ENCODE measurements at places on chromosomes 4 and X. TPM values are rescaled to one million over a fixed set of nuclear protein-coding genes. Genes with fewer than 3 reads are reported as not detected.
A peak's percentile ranks its signal among the peaks of the same experiment; 100 is the strongest.

Gene SLC10A7
- total RNA-seq: 4.8 TPM

DNA sequence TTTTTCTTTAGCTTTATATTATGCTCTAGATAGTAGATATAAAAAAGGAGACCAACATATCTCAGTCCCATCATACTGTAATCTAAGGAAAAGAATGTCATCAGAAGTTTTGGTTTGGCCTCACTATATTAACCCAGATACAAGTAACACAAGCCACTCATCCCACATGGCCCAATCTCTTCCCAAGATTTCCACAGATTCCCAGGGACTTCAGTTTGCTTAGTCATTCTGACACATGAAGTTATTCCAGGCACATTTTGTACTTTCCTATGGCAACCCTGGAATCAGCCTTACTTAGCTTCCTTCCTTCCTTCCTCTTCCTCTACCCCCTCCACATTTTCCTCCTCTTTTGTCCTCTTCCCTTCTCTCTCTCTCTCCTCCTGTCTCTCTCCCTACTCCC is 21.7 kb upstream of the DCLK2 start:
- no peak for DNase-seq

- DNase-seq: no peak
These were observed 28.7 kb upstream of the BMP2K start for GRCh38 chr4:78747475-78747922.

GRCh38 chrX:48153769-48154168 is 23.3 kb downstream of the SPACA5B start:
- DNase-seq: no peak

DNA sequence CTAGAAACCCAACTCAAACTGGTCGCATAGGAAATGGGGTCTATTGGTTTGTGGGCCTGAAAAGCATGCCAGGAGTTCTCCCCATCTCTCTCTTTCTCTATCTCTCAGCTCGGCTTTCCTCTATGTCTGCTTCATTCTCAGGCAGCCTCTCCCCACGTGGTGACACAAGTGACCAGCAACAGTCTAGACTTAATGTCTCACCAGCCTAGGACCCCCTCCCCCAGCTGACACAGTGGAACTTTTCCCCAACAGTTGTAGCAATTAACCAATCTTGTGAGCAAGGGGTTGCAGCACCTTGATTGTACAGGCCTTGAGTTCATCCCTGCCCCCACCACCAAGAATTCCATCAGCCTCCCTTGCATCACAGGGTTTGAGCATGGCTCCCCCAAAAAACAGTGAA is 159.8 kb upstream of the KIT start:
- DNase-seq: no peak

GRCh38 chr4:26105815-26106699 is 192.0 kb downstream of the SMIM20 start:
- no peak for DNase-seq

GRCh38 chr4:57044996-57045395 is 65.2 kb downstream of the IGFBP7 start:
- no peak for DNase-seq

DNA sequence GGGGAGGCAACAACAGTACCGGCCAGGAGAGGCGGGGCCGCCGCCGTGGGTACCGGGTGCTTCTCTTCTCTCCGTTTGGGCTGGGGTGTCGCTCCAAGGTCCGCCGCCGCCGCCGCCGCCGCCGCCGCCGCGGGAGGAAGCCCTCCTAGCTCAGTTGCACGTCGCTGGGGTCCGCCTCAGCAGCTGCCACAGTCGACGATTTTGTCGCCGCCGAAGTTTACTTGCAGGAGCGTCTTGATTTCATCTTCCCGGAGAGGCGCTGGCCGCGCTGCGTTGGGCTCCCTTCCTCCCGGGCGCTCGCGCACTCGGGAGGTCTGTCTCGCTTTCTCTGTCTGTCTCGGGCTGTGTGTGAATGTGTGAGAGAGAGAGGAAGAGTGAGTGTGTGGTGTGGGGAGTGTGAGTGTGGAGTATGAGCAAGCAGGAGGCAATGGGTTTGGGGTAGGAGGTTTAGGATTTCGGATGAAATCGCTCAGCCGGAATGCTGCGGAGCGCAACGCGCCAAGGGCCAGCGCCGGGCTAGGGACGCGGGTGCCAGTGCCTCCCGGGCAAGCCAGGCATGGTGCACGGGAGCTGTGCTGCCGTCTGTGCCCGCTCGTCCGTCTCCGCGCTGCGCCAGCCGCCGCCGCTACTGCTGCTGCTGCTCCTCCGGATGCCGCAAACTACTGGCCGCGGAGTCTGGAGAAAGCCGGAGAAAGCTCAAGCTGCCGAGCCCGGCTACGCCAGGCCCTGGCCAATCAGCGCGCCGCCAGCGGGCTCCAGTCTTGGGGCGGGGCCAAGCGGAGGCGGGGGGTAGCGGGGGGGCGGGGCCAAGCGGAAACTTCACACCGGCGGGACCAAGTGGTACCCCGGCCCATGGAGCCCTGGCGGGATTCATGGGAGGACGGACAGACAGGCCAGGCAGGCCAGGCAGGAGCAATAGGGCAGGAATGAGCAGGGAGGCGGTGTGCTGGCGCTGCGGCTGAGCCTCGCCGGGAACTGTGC is at the start of gene PCDH19:
Gene PCDH19, minus strand, starts transcription at position 664 of the 981 bp plus-strand sequence. CDS start 1,676 bp downstream, outside the sequence.
- DNase-seq: peak; percentile 65

DNA sequence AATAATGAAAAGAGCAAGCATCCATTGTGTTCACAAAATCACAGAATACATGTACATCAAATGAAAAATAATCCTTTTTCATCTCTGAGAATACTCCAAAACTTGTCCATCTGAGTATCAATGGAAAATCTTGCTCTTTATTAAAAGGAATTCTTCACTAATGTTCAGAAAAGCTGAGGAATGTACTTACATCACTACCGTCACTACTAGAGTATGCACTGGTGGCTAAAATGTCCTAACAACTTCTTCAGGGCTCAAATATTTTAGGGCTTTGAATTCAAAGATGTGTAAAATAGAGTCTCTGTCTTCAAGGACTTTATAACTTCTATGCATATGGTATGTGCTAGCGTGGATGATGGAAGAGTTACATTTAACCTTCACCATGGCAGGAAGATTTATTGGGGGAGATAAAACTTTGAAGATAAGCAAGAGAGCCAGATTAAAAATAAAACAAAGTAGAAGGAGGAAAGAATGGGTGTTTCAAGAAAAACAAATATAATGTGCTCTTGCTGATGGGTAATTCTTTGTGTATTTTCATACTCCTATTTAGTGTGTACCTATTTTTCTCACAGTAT is 55.1 kb downstream of the DMD start:
- no peak for DNase-seq

DNA sequence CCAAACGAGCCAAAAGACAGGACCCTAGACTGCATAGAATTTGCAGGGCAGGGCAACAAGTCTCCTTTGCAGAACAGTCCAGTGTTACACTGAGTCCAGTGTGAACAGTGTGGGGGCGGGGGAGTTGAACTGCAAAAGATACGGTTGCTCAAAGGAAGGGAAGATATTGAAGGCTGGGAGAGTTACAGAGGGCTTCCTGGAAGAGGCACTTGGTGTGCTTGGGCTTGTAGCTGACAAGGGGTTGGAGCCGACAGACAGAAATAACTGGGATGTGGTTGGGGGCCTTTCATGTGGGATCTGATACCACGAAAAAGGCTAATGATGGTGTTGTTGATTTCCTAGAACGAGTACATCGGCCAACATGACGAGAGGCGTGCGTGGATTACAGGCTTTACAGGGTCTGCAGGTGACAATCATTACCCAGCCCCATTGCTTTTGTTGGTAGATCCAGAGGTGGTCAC is 6.1 kb downstream of the XPNPEP2 start:
- peak; percentile 25 for DNase-seq

GRCh38 chr4:124499261-124499660 is 213.3 kb downstream of the ANKRD50 start:
- DNase-seq: no peak

- DNase-seq: no peak
These were observed 43.9 kb downstream of the LUZP4 start for GRCh38 chrX:115333446-115333845.

Gene MAGEB6
- not detected for total RNA-seq

Gene FRG2
- total RNA-seq: not detected

GRCh38 chrX:29065477-29065876 is 478.2 kb downstream of the IL1RAPL1 start:
- DNase-seq: no peak

GRCh38 chrX:37824491-37825214 is 22.7 kb downstream of the DYNLT3 start:
- no peak for DNase-seq

Gene FAM156B
- total RNA-seq: 11.4 TPM

GRCh38 chr4:70838666-70839588 is 763 bp downstream of the GRSF1 start:
- peak; percentile 83 for DNase-seq

DNA sequence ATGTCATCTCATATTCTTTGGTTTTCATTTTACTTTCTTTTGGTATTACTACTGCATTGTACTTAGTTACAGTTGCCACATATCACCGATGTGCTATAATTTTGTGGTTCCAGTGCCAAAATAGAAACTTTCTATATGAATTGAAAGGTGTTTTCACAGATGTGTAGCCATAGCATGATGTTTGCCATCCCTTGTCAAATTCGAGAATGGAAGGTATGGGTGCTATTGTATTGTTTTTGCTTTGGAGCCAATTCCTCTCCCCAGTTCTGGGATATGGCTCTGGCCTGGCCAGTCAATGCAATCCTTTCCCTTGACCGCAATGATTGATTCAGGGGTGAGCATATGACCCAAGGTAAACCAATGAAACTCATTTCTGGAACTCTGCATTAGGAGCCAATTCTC is 86.2 kb upstream of the RPS6KA3 start:
- DNase-seq: no peak

Gene CLGN
- total RNA-seq: 14.0 TPM

Gene CXCL8
- not detected for total RNA-seq

DNA sequence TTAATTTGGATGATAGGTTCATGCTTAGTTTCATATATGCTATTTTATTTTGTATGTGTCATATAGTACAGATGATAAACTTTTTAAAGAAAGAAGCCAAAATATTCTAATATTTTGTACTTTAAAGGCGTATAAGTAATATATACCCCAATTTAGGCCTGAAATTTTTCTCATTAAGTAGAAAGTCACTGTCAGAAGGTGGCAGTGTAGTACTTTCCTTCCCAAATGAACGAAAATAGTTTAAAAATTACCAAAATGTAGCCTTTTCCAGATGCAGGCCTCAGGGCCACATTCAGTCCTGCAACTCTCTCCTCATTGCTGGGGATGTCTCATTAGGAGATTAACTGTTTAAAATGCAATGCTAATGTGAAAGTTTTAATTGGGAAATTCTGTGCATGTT is 1263.6 kb downstream of the C4orf33 start:
- no peak for DNase-seq

Gene CHST7
- total RNA-seq: 10.2 TPM

DNA sequence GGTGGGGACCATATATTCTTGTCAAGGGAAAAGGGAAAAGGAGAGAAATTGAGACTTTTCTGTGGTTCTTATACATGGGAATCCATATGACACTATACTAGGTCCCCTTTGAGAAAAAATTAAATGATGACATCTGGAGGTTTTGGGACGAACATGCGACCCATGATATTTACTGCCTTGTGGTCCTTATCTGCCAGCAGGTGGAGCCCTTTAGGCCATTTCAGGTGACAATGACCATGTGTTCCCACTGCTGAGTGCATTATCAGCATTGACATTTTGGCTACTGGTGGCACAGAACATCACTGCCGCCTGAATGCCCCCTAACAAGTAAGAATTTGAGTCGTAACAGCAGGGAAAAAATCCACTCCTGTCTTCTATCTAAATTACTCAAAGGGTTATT is 843.4 kb downstream of the FSTL5 start:
- DNase-seq: no peak

DNA sequence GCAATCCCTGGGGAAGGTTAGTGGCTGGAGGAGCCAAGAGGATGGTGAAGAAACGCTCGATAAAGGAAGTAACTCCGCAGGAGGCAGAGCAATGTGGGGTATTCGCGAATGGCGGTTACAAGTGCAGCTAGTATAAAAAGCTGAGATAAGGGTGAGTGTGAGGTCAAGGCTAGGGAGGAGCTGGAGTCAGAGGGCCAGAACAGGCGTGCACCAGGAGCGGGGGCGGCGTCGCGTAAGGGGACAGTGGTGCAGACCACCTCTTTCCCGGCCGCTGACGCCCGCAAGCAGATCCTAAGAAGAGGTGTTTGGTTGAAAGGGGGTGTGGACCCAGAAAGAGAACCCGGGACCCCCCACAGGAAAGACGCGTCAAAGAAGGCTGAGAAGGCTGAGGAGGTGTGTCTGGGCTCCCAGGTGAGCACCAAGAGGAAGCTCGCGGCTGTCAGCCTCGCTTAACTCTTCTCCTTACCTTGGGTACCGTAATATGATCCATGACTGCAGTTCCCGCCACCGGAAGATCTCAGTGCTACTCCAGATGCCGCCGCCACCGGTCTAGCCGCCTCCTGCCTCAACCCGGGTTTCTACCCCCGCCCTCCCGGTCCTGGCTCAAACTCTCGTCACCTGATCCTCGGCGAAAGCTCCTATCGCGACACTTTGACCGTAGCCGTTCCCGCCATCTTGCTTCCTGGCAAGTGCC is at the start of gene MTMR8:
Gene MTMR8, minus strand, starts transcription at position 579 of the 694 bp plus-strand sequence. Its CDS starts 89 bp downstream, at position 490.
- peak; percentile 85 for DNase-seq

DNA sequence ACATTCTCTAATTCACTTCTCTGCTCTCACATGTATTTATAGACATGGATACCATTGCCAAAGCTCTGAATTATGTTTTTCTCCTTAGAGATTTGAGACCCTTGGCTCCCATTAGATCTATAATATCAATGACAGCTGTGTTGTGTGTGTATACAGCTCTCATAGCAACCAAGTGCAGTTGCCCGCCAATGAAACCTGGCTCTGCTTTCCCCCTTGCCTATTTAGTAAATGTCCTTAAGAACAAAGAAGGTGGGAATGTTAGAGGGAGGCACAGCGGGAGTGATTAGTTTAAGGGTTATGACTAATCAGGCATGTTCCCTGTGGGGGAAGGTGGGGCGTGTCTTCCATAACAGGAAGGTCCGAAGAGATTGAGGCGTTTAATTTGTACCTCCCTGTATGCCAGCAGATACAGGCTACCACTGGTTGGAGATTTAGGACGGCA is 100.5 kb upstream of the TBC1D9 start:
- DNase-seq: peak; percentile 64

Gene CDX4
- not detected for total RNA-seq

- no peak for DNase-seq
These were observed 82.6 kb downstream of the USP9X start for GRCh38 chrX:41167888-41168287.

Gene STK32B
- total RNA-seq: 1.8 TPM

DNA sequence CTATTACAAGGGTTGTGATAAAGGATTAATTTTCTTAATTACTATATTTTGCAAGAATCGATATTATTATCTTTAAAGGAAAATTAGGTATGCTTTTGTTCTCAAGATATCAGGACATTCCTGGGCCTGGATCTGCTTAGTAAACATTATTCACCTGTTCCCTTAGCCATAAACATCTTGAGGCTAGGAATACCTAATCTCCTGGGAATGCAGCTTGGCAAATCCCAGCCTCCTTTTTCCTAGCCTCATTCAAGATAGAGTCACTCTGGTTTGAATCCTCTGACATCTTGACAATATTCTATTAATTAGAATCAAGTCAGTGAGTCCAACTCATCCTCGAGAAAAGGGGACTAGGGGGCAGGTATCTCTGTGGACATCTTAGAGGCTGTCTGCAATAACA is 327.1 kb downstream of the STIM2 start:
- no peak for DNase-seq

Gene FOXP3
- not detected for total RNA-seq
